ENCODE measurements at places on chromosomes 13 and 19.
A peak's percentile ranks its signal among the peaks of the same experiment; 100 is the strongest.

DNA sequence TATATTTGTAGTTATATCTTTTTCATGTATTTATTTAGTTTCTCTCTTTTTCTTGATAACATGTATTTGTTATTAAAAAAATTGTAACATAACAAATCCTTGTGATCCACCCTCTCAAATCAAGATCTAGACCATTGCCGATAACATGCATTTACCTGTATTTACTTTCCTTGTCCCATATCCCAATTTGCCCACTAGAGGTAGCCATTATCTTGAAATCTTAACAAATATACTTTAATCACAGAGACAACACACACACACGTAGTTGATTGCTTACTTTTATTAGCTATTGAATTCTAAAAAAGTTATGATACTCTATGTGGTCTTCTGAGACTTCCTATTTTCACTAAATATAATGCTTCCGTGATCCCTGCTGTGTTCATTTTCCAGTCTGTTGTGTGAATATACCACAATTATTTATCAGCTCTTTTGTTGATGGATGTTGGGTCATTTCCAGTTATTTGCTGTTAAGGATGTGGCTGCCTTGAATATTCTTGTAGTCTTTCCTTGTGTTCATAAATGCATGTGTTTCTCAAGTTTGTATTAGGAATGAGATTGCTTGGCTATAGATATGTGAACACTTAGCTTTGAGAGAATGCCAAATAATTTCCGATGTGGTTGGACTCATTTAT, 31.3 kb upstream of the ZMYM2 start:
- DNase-seq: peak; percentile 26

GRCh38 chr13:30043631-30043925, 193.2 kb upstream of the UBL3 start:
- no peak for DNase-seq

DNA sequence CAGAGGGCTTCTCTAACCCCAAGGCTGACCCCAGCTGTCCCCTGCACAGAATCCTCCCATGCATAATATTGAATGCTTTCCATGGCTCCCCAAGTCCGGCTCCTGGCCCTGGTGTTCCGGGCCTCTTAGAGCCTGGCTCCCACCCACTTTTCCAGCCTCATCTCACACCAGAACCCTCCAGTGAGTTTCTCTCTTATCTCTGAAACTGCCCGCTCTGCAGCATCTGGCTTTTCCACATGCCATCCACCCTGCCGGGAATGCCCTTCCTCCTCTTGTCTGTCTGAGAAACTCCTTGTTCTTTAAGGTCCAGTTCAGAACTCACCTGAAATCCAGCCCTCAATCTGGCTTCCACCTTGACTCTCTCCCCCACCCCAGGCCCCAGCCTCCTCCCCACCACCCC, 6.8 kb downstream of the SYNGR4 start:
- no peak for DNase-seq

DNA sequence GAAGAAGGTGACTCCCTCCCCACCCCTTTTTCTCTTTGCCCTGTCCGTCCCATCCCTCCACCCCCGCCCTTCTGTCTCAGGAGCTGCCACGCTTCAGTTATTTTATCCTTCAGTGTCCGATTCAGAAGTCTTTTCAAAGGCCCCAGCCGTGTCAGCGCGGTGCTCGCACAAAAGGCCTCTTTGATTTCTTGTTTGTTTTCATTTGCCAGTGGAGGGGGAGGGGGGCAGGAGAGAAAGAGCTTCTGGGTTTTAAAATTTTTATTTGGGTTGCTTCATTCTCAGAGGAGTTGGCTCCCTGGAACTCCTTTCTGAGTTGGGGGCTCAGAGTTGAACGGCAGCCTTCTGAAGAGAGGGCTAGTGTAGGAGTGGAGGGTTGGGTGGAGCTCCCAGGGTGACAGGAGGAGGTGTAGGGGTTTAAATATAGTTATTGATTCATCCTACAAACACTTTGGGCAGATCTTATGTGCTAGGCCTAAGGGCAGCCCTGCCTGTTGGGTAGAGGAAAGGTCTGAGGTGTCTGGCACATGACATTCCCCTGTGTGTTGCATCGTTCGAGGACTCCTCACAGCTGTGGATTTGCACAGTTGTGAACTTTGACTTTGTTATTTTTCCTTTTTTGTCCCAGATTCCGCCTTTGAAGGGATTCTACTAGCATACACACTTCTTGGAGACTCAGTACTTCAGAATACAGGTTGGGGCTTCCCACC, 36.8 kb downstream of the NFIX start:
- peak; percentile 58 for DNase-seq

- no peak for DNase-seq
Measured at GRCh38 chr13:89541091-89542030, 1806.1 kb upstream of the MIR17HG start.

- no peak for DNase-seq
Measured at GRCh38 chr19:41801792-41802211, 5.4 kb downstream of the CEACAM3 start.

DNA sequence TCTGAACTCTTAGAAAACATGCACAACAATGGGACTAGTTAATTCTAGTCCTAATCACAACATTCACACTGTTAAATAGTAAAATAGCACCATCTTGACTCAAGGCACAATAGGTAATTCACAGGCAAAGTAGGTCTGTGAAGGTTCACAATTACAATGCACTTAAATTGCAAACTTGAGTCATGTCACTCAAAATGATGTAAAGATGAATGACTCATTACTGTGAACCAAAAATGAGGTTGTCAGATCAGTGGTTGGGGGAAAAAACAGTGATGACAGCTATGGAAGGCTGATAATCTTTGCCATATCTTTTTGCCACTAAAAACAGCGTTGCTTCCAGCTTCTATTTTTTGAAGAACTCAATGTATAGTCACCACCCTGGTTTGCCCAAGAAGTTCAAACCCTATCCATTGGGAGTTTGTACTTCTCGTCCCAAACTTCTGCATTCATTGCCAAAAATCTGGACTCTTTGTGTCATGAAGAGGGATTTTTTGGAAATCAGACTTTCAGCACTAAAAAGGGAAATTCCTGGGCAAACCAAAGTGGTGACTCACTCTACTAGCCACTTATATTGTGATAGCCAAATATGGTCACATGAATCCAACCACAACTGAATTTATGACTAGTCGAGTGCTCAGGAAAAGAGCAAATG, 200.9 kb upstream of the TMTC4 start:
- DNase-seq: no peak

DNA sequence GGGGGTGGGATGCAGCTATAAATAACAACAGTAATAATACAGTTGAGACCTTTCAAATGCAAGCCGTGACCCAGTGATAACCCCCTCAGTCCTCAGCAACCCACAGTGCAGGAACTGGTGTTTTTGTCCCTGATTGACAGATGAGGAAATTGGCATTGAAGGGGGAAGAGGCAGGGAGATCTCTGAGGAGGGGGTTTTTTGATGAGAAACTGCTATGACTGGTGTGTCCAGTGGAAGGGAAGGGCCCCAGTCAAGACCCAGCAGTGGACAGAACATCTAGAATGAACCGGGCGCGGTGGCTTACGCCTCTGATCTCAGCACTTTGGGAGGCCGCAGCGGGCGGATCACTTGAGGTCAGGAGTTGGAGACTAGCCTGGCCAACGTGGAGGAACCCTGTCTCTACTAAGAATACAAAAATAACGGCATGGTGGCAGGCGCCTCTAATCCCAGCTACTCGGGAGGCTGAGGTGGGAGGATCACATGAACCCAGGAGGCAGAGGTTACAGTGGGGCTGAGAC, 1.9 kb downstream of the MAP1S start:
- DNase-seq: no peak

- DNase-seq: no peak
Measured at GRCh38 chr19:6534451-6535093, 3.7 kb downstream of the TNFSF9 start.

DNA sequence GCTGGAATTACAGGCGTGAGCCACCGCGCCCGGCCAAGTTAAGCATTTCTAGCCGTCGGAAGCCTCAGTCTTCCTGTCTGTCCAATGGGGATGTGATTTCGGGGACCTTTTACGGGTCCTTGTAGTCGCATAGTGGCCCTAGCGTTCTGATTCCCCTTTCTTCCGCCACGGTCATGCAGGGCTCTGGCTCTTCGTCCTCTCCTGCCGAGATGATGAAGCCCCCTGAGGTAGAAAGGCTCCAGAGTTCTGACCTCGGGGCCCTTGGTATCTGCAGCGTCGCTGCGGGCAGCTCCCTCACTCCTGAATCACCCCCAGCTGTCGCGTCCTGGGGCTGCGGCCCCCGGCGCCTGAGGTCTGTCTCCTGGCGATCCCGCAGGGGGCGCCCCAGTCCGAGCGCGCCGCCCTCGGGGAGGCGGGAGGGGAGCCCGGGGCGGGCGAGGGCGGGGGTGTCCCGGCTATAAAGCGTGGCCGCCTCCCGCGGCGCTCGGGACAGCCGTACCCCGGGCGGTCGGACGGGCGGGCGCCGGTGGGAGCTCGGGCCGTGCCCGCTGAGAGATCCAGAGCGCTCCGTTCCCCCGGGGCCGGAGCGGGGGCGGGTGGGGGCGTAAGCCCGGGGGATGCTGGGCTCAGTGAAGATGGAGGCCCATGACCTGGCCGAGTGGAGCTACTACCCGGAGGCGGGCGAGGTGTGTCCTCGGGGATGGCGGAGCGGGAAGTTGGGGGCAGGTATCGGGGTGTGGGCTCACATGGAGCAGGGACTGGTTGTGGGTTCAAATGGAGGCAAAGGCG, at the start of gene FOXA3:
FOXA3 (plus strand) TSS at position 487 of the 789 bp plus-strand sequence; CDS start at position 618, 131 bp downstream.
- peak; percentile 62 for DNase-seq

- DNase-seq: peak; percentile 97
Measured at GRCh38 chr19:11848594-11849469, at the start of gene ZNF439. TSS of gene ZNF439 (plus strand) at chr19:11848726. CDS start at chr19:11848868, 142 bp downstream.

GRCh38 chr13:113220141-113220598, 10.8 kb downstream of the CUL4A start:
- no peak for DNase-seq

DNA sequence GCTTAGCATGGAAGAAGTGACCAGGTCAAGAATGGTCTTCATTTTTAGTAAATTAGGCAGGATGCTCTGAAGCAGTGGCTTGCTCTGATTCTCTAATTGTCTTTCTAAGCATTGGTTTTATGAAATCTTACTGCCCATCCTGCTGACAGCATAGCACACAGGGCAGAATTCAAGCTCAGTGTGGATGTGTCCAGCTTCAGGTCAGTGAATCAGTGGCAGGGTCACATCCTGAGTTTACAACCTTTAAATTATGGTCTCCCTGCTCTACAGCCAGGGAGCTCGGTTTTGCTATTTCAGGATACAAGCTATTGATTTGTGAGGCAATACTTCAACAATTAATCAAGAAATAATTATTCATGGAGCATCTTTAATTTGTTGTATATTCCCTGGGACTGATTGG, 202.3 kb upstream of the RXFP2 start:
- DNase-seq: no peak

- no peak for DNase-seq
Measured at GRCh38 chr19:51259348-51260245, 8.7 kb downstream of the SIGLECL1 start.

- DNase-seq: no peak
Measured at GRCh38 chr13:49253310-49253709, 5.6 kb downstream of the CDADC1 start.

- no peak for DNase-seq
Measured at GRCh38 chr19:1904860-1905109, 414 bp upstream of the ADAT3 start.

GRCh38 chr19:16134510-16134909, 9.0 kb upstream of the HSH2D start:
- DNase-seq: no peak

GRCh38 chr19:16185768-16186123, 536 bp downstream of the FAM32A start:
- peak; percentile 65 for DNase-seq

DNA sequence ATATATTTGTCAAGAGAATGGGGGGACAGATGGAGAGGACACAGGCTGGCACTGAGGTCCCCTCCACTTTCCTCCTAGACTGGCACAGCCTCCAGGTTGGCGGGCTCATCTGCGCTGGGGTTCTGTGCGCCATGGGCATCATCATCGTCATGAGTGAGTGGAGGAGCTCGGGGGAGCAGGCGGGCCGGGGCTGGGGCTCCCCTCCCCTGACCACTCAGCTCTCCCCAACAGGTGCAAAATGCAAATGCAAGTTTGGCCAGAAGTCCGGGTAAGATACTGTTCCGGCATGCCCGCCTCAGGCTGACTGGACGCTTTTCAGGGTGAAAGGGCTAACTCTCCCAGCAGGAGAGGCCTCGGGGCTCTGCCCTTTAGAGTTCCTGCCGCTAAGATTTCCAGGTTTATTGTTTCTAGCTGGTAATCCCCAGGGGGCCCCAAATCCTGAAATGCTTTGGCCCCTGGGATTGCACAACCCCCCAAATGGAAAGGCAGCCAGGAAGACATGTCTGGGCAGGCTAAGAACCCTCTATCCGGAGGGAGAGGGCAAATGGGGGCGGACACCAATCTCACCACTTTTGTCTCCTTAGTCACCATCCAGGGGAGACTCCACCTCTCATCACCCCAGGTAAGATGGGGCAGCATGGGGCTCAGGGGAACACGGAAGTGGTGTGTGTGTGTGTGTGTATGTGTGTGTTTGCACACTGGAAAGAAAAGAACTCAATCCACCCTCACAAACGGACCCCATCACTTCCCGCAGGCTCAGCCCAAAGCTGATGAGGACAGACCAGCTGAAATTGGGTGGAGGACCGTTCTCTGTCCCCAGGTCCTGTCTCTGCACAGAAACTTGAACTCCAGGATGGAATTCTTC, 7.3 kb downstream of the FXYD3 start:
- no peak for DNase-seq

DNA sequence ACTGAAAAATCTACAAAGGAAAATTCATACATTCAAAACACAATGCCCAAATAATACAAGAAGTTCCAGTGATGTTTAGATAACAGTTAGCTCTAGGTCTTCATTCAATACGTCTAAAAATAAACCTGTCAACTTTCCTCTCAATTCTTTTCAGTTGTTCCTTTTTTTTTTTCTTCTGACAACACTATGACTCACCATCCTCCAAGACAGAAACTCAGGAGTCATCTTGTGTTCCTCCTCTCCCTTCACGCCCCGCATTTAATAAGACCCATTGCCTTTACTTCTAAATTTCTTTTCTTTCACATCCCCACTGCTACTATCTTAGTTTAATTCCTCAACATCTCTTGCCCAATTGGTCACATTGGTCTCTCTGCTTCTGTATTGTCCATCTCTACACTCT, 759.9 kb downstream of the GPC5 start:
- DNase-seq: no peak

- DNase-seq: no peak
Measured at GRCh38 chr13:21638319-21639282, 32.3 kb upstream of the FGF9 start.

GRCh38 chr13:51070005-51070649, 40.9 kb downstream of the C13orf42 start:
- peak; percentile 75 for DNase-seq

- no peak for DNase-seq
Measured at GRCh38 chr13:113915786-113916329, 52.0 kb upstream of the GAS6 start.

DNA sequence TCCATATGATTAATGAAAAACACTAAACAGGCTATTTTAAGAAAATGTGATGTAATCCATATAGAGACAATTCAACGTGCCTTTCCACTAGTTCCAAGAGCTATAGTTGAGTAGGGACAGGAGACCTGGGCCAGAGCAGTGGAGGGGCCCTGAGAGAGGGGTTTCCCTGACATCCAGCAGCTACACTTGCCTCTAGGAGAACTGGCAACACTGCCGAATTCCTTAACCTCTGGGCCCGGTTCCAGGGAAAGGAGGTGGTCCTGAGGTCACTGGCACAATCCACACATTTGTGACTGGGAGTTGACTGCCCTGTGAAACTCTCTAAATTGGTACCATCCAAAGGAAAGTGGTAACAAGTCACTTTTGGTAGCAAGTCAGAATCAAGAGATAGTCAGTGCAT, 264.4 kb downstream of the DCLK1 start:
- DNase-seq: no peak

All from NCI-H146 (cell line).